ENCODE measurements at places on chromosomes 12 and 14.

DNA sequence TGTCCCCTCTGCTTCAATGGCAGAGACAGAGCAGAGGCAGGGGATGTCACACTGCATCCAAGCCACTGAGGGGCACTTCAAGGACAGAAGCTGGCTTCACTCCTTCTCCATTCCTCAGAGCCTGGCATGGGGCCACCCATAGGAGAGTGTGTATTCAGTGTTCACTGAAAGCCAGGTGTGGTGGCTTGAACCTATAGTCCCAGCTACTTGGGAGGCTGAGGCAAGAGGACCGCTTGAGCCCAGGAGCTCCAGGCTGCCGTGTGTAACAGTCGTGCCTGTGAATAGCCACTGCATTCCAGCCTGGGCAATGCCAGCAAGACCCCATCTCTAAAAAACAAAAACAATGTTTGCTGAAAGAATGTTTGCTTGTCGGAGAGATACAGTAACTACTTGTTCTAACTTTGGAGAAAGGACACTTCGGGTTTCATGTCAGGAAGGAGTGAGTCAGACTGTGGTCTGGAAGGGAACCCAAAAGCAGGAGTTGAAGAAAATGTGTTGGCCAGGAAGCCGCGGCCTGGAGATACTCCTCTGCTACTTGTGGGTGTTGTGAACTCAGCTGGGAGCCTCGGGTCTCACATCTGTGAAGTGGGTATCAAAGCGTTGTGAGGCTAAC lies 43.4 kb downstream of the ELK3 start:
- DNase-seq, result no peak

DNA sequence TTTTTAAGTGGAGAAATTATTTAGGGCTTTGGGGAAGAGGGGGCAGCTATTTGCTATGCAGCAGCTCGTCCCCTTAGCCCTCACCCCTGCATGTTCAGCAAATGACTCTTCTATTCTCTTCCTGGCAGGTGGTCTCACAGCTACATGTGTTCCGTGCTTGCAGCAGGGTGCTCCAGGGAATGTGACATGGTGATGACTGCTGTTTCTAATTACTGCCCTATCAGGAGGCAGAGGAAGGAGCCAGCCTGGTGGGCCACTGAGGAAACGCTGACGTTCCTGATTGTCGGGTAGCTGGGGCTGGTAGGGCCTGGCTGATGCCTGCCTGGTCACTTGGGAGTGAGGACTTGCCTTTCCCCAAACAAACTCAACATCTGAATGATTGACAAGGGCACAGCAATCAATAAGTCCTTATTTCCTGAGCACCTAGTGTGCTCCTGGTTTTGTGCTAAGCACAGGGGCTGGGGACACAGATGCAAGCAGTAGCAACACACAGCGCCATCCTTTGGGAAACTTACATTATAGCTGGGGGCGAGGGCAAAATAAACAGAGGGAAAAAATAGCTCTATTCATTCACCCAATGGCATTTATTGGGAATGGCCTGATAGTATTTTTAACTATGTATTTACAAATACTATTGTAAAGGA lies 377.8 kb downstream of the FUT8 start:
- DNase-seq, result no peak

GRCh38 chr12:77504466-77504865 lies 326.2 kb upstream of the NAV3 start:
- no peak for DNase-seq

DNA sequence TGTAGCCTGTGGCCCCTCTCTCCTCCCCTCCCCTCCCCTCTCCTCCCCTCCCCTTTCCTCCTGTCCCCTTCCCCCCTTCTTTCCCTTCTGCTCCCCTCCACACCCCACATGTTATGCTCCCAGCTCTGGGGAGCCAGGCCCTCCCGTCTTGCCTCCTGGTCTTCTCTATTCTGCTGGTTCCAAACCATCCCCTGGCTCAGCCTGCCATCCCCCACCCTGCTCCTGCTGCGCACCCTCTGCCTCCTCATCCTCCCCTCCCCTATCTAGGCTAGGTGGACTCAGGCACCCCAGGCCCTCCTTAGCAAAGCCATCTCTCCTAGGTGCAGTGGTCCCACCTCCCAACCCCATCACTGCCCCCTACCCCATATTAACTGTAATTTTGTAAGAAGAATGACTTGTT lies 99.5 kb downstream of the CALM1 start:
- no peak for DNase-seq

DNA sequence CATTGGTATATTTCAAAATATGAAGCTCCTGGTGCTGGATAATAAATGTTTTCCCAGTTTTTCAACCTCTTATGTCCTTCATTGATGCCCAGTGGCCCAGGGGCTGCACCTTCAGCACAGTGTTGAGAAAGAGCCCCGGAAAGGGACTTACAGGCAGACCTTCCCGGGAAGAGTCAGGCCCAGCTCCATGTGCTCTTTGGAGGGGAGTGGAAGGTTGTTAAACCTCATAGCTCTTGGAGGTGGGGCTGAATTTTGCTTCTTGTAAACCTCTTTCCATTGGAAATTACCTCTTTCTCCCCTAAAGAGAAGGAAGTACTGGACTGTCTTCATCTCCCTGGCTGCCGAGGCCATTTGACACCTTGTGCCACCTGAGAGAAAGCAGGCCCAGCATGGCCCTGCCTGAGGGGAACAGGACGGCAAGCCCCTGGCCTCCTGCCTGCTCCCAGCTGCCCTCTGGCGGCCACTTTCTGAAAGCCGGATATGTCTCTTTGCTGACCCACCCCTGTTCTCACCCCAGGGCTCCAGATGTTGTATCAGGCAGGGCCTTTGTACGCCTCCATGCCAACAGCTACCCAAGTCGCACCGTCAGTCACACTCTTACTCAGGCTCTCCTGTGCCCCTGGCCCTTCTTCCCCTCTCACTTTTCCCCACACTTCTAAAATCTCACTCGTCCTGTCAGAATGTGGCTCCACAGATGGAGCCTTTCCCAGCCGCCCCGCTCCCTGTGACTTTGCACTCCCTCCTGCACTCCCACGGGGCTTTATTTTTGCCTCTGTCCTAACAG lies 43.0 kb downstream of the EVL start:
- DNase-seq, result peak; percentile 81

DNA sequence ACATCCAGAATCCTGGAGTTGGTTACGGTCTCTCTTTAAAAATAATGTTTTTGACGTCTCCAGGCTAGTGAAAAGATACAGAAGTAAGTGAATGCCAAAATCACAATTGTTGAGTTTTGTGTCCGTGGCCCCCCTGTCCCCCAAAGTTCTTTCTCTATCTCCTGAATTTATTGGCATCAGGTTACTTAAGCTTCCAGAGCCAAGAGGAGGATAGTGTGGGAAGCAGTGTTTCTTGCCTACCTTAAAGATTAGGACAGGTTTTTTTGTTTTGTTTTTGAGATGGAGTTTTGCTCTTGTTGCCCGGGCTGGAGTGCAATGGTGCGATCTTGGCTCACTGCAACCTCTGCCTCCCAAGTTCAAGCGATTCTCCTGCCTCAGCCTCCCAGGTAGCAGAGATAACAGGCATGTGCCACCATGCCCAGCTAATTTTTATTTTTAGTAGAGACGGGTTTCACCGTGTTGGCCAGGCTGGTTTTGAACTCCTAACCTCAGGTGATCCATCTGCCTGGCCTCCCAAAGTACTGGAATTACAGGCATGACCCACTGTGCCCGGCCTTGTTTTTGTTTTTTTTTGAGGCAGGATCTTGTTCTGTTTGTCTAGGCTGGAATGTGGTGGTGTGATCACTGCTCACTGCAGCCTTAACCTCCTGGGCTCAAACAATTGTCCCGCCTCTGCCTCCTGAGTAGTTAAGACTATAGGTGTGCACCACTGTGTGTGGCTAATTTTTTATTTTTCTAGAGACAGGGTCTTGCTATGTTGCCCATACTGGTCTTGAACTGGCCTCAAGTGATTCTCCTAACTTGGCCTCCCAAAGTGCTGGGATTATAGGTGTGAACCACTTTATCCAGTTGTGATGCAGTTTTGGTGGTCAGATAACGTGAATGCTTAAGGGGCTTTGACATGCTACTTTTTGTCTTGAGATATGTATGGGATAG lies 5.4 kb downstream of the SRSF5 start:
- no peak for DNase-seq

GRCh38 chr12:64674367-64674922 lies 64.2 kb downstream of the RASSF3 start:
- DNase-seq, result no peak

DNA sequence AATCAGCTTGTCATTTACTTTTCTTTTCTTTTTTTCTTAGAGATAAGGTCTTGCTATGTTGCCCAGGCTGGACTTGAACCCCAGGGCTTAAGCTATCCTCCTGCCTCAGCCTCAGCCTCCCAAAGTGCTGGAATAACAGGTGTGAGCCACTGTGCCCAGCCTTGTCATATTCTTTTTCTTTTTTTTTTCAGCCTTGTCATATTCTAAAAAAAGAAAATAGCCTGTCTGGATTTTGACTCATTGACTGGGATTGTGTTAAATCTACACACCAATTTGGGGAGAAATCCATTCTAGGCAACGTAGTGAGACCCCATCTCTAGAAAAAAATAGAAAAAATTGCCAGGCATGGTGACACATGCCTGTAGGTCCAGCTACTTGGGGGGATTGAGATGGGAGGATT lies 24.1 kb downstream of the ATP5MC2 start:
- DNase-seq, result no peak

- DNase-seq, result no peak
Measured at GRCh38 chr12:52204095-52204930, 12.5 kb upstream of the KRT80 start.

DNA sequence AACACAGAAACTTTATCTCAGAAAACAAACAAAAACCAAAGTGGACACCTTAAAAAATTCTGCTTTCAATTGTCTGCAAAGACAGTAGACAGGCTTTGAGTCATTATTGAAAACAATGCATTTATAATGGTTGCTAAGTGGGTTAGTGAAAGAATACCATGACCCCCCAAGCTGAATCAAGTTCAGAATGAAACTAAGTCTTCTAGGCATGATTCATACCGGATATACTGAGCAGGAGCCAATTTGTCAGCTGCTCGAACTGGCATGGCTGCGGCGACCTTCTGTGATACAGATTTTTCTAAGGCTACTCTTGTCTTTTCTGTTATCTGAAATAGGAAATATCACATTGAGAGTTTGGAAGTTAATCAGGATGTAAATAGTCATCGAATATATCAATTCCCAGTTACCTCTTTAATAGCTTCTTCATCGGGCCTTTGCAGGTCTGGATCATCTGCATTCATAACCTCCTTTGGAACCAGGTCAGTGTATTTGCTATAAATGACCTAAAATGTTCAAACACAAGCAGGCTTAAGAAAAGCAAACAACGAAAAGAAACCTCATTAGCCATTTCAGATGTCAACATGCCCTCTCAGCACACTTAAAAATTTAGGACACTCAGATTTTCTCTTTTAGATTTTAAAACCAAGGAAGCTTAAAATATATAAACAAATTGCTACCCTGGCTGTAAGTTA lies 22.3 kb downstream of the SNW1 start:
- no peak for DNase-seq

DNA sequence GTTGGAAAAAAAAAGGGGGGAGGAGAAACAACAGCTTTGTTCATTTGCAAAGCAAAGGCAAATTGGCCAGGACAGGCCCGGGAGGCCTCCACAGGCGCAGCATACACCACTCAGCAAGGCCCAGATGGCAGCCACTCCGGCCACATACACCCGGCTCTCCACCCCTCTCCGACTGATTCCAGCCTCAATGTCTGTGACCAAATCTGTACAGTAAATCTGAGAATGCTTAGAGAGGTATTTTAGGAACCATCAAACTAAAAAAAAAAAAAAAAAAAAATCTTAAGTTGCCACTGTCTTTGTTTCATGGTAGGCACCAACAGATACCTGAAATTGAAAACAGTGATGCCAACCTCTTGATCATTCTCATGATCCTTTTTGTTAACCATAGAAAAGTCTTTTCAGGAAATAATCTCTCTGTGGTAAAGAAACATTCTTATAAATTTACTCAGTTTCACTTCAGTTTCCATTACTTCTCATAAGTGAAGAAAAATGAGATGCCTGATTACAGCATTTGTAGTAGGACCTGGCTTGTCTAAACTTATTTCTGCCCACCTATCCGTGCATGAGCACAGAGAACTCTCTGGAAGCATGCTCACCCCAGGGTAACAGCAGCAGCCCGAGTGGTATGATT lies 20.2 kb downstream of the VPS37B start:
- DNase-seq, result no peak

DNA sequence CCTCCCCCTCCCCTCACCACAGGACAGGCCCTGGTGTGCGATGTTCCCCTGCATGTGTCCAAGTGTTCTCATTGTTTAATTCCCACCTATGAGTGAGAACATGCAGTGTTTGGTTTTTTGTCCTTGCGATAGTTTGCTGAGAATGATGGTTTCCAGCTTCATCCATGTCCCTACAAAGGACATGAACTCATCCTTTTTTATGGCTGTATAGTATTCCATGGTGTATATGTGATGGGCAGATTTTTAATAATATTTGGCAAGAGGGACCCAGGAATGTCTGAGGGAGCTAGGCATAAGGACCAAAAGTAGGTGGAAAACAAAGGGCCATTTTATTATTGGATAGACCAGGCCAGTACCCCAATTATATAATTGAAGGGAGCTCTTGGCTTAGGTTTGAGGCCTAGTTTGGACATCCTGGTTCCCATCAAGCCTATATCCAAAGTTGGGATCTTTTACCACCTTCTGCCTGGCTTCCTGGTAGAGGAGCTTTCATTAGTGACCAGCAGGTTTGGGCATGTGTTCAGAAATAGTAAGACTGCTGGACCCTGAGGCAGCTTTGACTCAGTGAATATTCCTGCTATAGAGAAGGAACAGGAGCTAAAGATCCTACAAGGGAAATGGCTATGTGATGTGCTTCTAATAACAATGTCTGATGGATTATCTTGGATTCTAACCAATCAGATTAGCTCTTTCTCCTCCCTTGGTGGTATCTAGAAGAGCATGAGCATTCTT lies 76.0 kb downstream of the CAND1 start:
- no peak for DNase-seq

DNA sequence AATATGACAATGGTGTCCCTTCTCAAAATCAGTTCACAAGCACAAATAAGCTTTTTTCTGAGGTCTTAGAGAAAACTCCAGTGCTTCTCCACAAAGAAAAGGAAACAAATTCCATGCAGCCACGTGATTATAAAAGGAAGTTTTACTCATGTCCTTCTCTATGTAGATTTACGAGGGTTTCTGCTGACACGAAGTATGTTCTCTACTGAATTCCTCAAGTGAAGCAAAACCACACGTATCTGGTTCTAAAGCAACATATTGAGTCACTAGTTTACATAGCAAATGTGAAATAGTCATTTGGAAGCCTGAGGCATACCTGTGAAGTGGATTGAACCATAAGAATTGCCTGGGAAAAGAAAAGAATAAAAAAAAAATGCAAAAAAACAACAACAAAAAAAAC lies 31.9 kb downstream of the BMP4 start:
- no peak for DNase-seq

DNA sequence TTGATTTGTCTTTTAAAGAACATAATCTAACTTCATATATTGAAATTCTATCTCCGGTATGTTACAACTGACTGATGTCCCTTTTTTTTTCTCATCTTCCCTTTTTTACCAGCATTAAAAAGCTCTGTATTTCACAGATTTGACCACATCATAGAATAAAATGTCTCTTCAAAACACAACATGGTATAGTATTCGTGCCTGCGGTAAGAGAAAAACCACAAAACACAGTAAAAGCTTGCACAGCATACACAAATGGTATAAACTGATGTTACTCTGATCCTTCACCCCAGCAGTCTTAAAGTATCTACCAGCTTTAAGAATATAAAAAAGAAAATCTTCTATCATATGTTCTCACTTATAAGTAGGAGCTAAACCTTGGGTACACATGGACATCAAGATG lies 83.4 kb downstream of the HECTD1 start:
- no peak for DNase-seq

GRCh38 chr12:47578836-47579235 lies 127.0 kb downstream of the RPAP3 start:
- DNase-seq, result no peak

- peak; percentile 57 for DNase-seq
Measured at GRCh38 chr12:128783129-128783574, 40.6 kb downstream of the SLC15A4 start.
